Airway epithelial cell (primary cell): ENCODE measurements at places on chromosomes 2 and 18. TPM values are rescaled to one million over a fixed set of nuclear protein-coding genes. Genes with fewer than 3 reads are reported as not detected.

Gene SCYGR5
- not detected in 2 replicates for total RNA-seq

Gene NYAP2
- not detected in 2 replicates for total RNA-seq

Gene MMADHC
- 131 and 141 TPM in 2 replicates for total RNA-seq

Gene RAPGEF4
- 1.4 and 1.7 TPM in 2 replicates for total RNA-seq

Gene AQP12A
- not detected in 2 replicates for total RNA-seq

Gene RAPH1
- 9.4 and 38.7 TPM in 2 replicates for total RNA-seq

Gene ANKRD23
- 0.28 and 0.56 TPM in 2 replicates for total RNA-seq

Gene FSHR
- not detected in 2 replicates for total RNA-seq

Gene C2orf49
- total RNA-seq: 15.9 and 17.7 TPM in 2 replicates

Gene CDH7
- total RNA-seq: not detected in 2 replicates

Gene SUCLG1
- total RNA-seq: 51.5 and 78.9 TPM in 2 replicates

Gene KCNG2
- 0.21 TPM in 1 of 2 replicates, not detected in the other for total RNA-seq

Gene NGEF
- total RNA-seq: 3.6 and 7.6 TPM in 2 replicates

Gene LRATD1
- total RNA-seq: 44.7 and 62.1 TPM in 2 replicates

Gene CNGA3
- not detected in 2 replicates for total RNA-seq

Gene FOXD4L1
- total RNA-seq: 0.05 TPM in 1 of 2 replicates, not detected in the other

Gene HOXD11
- total RNA-seq: not detected in 2 replicates

Gene TMEM169
- total RNA-seq: 0.07 and 3.2 TPM in 2 replicates

Gene MATN3
- 0.70 and 1.2 TPM in 2 replicates for total RNA-seq

Gene RFX8
- 0.09 and 0.85 TPM in 2 replicates for total RNA-seq
